Immature natural killer cell (primary cell): ENCODE measurements at places on chromosomes 6 and 20.
A peak's percentile ranks its signal among the peaks of the same experiment; 100 is the strongest.

- no peak for DNase-seq
These were observed 60.9 kb downstream of the SAMD3 start for GRCh38 chr6:130161683-130162404.

GRCh38 chr20:63977739-63978276 is 1.6 kb downstream of the SAMD10 start:
- peak; percentile 63 for DNase-seq

GRCh38 chr20:39706184-39706663 is 744.1 kb downstream of the DHX35 start:
- no peak for DNase-seq

DNA sequence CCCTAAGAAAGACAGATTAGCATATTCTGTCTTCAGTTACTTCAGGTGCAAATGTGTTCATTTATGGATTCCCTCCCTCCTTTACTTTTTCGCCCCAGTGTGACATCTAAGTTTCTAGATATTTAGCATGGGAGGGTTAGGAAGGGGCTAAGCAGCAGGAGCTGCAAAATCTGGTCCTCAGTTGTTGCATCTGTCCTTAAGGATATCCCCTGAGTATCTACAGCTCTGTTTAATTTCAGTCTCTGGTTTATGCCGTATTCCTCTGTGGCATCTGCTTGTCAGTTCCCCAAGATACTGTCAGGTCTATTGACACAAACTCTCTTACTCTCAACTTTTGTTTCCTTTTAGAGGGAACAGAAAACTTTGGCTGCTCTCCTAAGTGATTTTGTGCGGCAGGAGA is 754.6 kb upstream of the MAP3K7 start:
- no peak for DNase-seq

DNA sequence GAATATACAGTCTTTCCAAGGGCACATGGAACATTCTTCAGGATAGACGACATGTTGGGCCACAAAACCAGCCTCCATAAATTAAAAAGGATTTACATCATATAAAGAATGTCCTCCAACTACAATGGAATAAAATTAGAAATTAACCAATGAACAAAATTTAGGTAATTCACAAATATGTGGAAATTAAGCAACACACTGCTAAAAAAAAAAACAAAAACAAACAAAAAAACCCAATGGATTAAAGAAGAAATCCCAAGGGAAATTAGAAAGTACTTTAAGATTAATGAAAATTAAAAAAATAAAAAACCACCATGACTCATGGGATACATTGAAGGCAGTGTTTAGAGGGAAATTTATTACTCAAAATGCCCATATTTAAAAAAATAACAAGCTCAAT is 21.4 kb upstream of the NT5E start:
- DNase-seq, result no peak

GRCh38 chr6:47197682-47198640 is 111.7 kb downstream of the TNFRSF21 start:
- DNase-seq, result no peak

DNA sequence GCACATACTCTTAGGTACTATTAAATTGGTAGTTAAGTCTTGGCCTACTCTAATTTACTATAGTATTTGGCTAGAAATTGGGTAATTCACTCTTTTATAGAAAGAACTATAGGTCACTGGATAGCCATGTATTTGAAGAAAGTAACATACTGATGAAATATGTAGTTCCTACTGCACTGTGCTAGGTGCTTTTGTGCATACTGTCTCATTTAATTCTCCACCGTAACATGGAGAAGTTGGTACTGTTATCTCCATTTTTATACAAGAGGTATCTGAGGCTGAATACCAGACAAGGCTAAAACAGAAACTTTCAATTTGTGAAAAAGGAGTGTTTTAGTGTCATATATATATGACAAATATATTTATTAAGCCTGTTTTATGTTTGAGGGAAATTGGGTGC is 29.8 kb downstream of the AFDN start:
- no peak for DNase-seq

- DNase-seq, result peak; percentile 61
These were observed 54.9 kb downstream of the TAF4 start for GRCh38 chr20:62010551-62011402.

DNA sequence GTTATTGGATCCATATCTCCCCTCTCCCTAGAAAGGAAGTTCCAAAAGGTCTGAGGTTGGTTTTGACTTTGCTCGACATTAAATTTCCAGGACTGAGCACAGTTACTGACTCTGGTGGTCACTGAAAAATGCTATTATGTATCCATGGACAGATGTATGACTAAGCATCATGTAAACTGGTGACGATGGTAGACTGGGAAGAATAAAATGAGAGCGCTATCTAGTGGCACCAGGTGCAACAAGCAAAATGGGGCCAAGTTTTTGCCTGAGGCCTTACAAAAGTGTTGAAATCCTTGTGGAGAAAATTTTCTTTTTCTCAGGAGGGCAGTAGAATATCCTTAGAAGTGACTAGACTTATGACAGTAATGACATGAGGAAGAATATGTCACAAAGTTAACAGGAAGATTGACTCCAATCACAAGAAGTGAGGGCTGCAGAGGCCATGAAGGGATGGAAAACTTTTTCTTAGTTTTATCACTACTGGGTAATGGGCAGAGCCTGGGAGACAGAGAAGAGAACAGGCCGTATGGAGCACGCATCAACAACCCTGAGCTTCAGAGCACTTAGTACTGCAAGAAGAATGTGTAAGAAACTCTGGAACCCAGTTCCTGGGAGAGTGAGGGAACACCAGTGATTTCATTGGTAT is 88.9 kb upstream of the ELOVL5 start:
- DNase-seq, result no peak

DNA sequence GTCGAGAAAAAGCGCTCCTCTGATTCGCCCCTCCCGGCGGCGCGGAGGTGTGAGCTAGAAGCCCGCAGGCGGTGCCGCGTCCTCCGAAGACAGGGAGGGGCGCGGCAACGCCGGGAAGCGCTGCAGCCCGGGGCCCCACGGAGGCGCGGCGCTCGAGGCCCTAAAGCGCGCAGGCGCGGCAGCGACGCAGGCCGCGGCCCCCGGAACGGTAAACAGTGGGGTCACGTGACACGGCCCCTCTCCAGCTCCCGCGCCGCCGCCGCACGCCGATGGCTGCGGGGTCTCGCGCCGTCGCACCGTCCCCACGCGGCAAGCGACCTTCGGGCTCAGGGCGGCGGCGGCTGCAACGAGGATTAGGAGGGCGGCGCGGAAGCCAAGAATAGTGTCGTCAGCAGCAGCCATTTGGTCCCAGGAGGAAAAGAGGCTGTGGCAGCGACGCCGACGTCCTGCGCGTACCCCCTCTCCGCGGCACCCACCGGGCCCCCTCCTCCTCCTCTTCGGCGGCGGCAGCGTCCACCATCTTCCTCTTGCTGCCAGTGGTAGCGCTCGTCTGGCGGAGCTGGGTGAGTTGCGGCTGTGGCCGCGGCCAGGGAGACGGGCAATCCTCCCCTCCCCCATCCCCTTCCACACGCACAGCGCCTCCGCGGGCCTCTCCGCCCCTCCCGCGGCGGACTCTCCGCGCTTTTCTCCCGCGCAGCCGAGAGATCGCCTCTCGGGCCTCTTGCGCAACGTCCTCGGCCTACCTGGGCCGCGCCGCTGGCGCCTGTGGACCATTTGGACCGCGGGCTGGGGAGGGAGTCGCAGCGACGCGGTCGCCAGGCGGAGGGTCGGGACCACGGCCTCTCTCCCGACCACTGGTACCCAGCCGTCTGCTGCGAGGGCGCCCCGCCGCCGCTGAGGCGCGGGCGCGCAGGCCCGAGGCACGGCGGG is at the start of gene PHF3:
TSS of gene PHF3 (plus strand) at position 215 of the 930 bp plus-strand sequence. CDS start 10,750 bp downstream, outside the sequence.
- DNase-seq, result peak; percentile 93

DNA sequence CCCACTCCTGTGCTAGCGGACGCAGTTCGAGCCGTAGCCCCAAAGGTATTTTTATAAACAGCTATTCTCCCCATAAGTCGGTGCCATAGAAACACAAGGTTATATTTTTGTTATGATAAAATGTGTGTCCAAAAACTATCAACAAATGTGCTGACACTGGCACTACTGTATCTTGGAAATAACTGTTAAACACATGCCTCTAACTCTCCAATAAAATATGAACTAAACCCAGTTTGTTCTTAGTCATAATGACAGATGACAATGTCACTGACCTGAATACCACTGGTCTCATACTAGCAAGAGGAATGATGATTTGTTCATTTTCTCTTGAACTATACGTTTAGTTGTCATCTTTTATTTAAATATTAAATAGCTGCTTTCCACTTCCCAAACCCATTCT is 51.4 kb upstream of the NUP153 start:
- DNase-seq, result no peak

DNA sequence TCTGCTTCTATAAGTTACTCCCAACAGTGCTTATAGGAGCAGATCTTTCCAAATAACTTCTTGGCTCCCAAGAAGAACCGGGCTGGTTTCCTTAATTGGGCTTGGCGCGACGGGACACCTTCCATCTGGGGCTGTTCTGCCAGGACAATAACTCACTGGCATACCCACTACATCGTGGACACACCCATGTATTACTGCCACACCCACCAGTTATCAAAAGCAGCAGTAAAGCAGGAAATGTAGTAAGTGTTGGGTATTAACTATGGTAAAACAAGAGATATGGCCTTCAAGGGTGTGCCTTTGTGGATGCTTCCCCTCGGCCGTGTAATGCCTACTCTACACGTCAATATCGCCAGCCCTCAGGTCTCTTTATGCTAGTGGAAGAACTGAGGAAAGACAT is 24.7 kb downstream of the CNKSR3 start:
- DNase-seq, result no peak

GRCh38 chr6:84424956-84425355 is 197.5 kb upstream of the CEP162 start:
- no peak for DNase-seq

GRCh38 chr20:35561268-35561667 is 19.4 kb downstream of the ERGIC3 start:
- DNase-seq, result no peak

DNA sequence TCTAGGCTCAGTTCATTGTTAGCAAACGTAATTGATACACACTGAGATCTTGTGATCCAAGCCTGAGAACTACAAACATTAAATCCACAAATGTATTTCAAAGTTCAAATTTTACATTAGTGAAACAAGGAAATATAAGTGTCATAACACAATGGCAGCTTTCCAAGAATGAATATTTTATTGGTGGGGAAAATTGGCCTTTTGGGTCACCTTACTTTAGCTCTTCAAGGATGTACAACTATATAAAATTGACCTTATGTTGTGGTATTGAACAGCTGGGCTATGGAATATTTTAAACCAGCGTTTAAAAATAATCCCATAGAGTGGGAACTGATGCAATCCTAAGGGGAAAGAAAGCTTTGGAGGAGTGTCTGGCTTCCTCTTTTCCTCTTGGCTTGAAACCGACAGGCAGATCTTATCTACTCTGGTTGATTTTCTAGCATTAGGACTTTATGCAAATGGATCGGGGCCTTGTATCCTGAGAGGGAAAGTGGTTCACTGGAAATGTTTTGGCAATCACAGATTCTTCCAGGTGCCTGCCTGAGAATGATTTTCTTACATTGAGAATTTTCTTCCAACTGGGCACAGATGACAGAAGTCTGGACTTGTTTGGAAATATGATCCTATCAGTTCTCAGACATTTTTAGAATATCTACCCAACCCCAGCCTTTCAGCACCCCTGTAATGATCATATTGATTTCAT is 184.8 kb upstream of the ECI2 start:
- DNase-seq, result no peak

- no peak for DNase-seq
These were observed 146.8 kb downstream of the RPS12 start for GRCh38 chr6:132961122-132961521.

GRCh38 chr6:157560691-157561413 is 179.9 kb downstream of the ZDHHC14 start:
- no peak for DNase-seq

DNA sequence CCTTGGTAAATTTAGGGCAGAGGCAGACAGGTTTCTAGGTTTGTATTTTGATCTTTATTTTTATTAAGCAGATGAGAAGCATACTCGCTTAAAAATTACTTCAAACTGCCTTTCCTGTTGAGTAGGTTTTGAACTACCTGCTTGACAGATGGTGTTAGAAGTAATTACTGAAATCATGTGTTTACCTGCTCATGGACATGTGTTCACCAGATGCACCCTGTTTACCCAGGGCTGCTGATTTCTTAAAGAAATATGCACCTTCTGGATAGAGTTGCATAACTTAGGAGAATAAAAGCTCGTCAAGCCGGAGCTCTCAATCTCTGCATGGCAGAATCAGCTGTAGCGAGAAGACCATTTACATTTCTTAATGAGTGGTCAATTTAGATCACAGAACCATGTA is 165.1 kb downstream of the CDKAL1 start:
- no peak for DNase-seq

- no peak for DNase-seq
These were observed 88.1 kb downstream of the FOXC1 start for GRCh38 chr6:1697688-1698351.

DNA sequence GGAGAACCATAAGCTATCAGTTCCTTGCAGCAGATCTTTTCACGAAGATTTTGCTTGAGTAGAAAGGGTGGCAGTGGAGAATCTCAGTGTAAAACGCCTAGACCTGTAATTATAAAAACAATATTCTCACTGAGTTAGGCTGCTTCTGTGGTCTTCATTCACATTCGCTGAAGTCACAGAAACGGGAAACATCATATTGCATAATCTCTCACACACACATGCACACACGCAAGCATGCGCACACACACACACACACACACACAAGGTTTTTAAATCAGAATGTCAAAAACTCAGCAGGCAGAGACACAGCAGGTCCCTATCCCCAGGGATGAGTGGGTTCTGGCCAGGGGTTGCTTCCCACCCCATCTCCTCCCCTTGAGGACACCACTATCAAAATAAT is 175.5 kb downstream of the ATXN1 start:
- no peak for DNase-seq

- DNase-seq, result no peak
These were observed 763.2 kb upstream of the FLRT3 start for GRCh38 chr20:15100506-15101160.

DNA sequence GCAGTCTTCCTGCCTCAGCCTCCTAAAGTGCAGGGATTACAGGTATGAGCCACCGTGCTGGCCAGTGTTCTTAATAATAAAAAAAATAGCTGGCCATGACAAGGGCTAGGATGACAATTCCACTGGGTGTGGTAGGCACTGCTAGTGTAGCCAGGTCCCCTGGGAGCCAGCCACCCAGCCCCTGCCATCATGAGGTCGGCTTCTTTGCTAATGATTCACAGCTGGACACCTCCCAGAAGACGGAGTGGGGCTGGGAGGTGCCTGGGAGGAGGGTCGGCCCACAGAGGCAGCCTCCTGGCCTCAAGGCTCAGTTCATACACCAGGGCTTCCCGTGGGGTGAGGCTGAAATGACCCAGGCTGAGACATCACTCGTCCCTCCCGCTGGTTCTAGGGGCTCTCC is 230.4 kb downstream of the TAF4 start:
- DNase-seq, result no peak
